ENCODE measurements at places on chromosomes 2 and 18.
A peak's percentile ranks its signal among the peaks of the same experiment; 100 is the strongest.

- DNase-seq: no peak
Measured at GRCh38 chr18:60599267-60599666, 226.7 kb upstream of the MC4R start.

DNA sequence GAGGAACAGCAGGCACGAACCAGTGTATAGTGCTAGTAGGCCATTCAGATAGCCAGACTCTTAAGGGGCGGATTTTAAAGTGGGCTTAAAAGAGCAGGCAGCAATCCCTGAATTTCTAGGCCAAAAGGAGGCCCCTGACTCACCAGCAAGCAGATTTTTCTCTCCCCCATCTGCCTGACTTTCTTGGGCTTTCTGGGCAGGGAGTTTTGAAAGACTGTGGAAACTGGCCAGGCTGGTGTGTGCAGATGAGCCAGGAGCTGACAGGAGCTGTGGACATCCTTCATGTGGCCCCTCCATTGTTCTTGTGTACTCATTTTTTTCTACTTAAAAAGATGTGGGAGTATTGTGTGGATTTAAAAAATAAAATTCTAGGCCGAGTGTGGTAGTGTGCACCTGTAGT, 59.0 kb downstream of the GLI2 start:
- DNase-seq: no peak

DNA sequence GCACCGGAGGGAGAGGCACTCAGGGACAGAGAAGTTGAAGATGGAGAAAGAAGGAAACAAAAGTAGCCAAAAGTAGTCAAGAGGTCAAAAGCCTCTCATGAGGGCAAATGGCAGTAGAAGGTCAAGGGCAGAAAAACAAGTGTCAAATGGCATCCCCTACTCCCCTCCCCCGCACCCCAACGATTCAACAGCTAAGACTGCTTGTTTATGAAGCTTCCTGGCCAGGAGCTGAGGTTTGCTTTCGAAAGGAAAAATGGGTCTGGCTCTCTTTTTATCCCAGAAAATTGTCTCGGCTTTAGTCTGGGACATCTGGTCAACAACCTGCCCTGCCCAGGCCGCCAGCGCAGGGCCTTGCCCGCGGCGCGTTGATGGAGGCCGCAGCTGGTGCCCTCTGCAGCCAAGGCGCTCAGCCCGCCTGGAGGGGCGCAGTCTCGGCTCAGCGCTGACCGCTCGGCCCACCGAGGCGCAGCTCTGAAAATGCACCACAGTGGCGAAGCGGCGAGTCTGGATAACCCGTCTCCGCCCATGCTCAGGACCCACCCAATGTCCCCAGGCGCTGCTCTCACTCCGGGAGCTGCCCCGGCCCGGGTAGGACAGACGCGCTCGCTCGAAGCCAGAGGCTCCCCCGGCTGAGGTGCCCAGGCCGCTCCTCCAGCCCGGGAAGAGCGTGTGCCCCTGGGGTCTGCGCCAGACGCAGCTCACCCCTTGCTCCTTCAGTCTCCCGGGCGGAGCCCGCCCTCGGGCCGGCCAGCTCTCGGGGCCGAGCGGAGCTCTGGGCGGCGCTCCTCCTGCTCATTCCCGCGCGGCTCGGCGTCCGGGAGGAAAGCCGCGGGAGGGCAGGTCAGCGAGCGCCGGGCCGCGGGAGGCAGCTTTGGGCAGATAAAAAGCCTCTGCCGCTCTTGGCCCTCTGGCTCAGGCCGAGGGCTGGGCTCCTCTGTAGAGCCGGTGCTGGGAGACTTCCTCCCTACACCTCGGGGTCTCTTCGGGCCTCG, 1.8 kb upstream of the TBR1 start:
- no peak for DNase-seq

DNA sequence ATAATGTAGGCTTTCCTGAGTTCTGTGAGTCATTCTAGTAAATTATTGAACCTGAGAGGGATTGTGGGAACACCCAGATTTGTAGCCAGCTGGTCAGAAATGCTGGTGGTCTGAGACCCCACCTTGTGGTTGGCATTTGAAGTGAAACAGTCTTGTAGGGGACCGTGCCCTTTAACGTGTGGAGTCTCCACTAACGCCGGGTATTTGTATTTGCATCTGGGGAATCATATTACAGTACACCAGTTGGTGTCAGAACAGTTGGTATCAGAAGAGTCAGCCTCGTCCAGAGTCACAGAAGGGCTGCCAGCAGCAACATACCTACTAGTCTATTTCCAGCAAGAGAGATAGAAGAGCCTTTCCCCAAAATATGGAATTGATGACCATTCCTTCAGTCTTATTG, 38.3 kb upstream of the PTPN4 start:
- DNase-seq: no peak

- DNase-seq: no peak
Measured at GRCh38 chr2:5285061-5285460, 407.1 kb upstream of the SOX11 start.

DNA sequence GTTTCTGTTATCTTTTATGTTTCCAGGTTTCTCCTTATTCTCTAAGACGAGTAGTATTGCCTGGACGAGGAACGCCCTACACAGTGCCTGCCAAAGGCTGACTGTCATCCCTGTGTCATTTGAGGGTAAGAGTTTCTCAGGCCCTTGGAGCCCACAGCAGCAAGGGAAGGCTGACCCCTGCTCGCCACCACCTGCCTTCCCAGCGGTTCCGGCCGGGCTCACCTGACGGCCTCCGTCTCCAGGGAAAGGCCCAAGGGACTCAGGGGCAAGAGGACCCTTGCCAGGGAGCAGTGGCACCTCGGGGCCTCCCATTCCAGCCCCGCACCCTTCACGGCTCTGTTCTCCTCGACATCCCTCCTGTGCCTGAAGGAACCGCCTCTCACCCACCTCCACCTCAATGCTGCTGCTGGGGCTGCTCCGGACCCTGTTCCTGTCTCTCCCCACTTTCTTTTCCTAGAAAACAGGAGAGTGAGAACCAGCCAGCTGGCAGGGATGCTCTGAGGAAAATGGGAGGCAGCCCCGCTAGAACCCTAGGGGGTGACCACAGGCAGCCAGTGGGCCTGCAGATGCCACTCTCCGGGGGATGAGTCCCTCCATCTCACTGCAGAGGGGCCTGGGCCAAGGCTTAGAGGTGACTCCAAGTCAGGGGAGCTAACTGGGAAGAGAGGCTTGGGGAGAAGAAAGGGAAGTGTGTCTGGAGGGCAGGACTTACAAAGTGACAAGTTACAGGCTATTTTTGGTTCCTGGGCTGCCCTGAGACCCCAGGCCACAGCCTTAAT, 1.9 kb downstream of the LIMS2 start:
- no peak for DNase-seq

GRCh38 chr2:200695191-200695590, 109.4 kb downstream of the AOX1 start:
- DNase-seq: no peak

DNA sequence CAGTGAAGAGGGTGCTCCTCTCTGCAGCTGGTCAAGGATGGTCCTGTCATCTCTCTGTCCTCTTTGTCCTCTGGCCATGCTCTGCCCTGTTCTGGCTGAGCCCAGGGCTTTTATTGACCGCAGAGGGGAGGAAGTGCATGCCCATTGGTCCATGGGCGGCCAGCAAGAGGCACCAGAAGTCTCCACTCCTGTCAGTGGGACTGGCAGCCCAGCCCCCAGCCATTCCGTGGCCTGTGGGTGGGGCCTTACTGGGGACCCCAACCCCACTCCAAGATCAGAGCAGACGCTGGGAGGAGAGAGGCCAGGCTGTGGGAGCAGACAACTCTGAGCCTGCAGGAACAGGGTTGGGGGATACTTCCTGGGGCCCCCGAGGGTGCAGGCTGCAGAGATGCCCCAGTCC, 156.9 kb downstream of the CTNNA2 start:
- no peak for DNase-seq

GRCh38 chr18:62569081-62569655, 46.3 kb downstream of the ZCCHC2 start:
- DNase-seq: no peak

- no peak for DNase-seq
Measured at GRCh38 chr2:86661333-86661732, 37.7 kb upstream of the RNF103 start.

GRCh38 chr2:149421791-149422190, 91.4 kb downstream of the LYPD6 start:
- DNase-seq: no peak

DNA sequence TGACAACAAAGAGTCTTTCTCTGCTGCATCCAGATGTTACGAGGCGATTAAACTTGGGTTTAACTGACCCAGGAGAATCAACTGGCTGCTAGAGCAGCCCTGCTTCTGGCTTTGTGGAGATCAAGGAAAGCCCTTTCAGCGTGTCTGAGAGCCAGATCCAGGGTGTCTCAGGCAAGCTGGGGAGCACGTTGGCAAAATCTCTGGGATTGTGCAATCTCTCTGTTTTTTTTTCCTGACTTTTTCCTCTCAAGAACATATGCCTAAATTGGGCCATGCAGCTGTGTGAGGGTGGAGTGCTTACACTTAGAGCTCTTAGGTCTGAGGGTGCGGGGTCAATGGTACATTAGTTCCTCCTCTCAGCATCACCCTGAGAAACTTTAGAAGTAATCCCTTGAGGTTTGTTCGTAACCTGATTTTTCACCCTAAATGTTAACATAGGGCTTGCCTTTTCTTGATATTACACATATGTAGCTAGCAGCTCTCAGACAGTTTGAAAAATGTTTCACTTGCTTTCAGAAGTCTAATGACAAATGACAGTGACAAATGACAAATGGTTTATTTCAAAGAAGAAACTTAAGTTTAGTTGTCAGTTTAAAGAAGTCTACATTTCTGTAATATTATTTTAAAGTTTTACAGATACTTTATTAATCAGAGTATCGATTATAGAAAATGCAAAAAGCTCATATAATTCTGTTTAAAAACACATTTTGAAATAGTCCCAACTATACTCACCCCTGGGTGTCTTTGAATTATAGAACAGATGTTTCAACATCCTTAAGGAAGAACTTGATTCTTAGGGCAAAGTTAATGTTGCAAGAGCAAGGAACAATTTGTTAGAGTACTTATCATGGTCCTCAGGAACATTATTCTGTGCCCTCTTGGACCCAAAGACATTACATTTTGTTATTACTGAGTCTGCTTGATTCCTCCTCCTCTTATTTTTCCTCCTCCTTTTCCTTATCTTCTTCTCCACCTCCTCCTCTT, 38.4 kb upstream of the ZSWIM2 start:
- DNase-seq: no peak

DNA sequence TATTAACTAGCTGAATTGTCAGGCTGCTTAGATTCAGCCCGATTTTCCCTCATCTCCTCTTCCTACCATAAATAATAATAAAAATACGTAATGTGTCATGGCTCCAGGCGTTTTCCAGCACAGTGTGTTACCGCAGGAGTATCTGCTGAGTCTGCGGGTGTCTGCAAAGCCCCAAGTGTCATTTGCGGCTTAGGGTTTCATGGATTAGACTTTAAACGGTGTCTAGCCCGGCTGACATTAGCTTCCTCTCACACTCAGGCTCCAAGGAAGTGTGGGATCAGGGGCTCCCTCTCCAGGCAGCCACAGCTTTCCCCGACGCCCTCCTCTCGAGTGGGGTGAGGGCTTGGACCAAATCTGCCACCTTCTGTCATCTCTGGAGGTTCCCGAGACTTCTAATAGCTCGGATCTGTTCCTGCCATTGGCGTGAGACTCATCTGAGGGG, 14.1 kb upstream of the HOXD1 start:
- no peak for DNase-seq

DNA sequence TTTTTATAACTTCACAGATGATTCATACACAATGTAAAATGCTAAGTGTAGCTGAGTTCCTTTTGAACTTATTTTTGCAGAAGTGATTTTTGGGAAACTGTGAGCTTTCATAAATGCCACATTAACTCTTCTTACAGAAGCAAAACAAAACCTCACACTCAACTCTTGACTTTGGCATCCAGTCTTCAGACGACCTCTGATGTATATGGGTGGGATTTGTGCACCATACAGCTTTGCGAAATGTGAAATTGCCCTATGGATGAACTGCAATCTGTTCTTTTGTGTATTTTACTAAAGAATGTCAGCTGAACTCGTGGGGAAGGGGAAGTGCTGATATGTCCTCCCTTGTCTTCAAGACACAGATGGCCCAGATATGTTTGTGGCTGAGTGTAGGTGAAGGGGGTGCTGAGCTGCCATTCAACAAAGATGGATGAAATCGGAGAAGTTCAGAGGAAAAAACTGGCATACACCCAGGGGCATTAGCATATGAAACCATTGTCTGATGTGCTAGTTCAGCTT, 218.3 kb downstream of the PTGR3 start:
- peak; percentile 29 for DNase-seq

GRCh38 chr2:96693286-96694200, 46.3 kb downstream of the LMAN2L start:
- DNase-seq: no peak

- no peak for DNase-seq
Measured at GRCh38 chr2:133486771-133487191, 81.5 kb downstream of the NCKAP5 start.

DNA sequence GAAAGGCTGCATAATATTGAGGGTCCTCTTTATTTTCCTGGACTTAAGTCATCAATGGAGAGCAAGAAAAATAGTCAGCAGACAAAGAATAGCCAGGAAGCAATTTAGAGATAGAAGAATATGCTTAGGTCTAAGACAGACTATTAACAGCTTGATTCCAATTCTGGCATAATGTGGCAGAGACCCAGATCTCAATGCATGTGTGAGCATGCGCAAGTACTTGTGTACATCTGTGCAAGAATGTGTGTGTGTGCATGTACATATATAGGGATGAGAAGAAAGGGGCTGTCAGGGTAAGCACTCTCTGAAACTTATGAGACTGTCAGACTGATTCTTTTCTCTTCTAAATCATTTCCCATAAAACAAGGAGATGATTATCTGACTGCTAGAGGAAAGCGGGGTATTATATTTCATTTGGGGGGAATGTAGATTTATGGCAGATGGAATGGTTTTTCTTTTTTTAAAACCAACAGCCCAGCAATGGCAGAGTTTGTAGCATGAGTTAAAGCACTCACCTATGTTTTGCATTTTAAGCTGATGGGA, 381.3 kb upstream of the SPRED2 start:
- no peak for DNase-seq

- DNase-seq: no peak
Measured at GRCh38 chr18:73316513-73316912, 448.7 kb upstream of the NETO1 start.

DNA sequence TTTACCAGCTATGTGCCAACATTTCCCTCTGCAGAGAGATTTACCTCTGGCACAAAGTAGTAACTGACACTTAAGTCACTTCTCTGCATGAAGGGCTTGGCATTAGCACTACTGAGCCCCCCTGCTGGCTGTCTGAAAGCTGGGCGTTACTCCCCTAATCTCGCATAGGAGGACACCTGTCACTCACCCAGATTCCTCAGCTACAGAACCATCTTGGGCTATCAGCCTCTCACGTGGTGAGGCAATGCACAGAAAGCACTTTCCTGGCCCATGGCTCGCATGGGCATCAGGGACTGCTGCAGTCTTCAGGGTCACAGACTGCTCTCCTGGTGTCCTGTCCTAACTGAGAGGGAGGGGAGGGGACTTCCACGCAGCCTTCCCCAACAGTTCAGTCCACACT, 12.0 kb downstream of the SERPINE2 start:
- no peak for DNase-seq

Measured in NCI-H2081 treated with DMSO at 0.1 percent for 48 hours (cell line).